Omental fat pad (tissue), 4 donors: ENCODE measurements at places on chromosomes 5 and 9. TPM values are rescaled to one million over a fixed set of nuclear protein-coding genes. Genes with fewer than 3 reads are reported as not detected.

- no peak for DNase-seq
Observed at GRCh38 chr9:86253577-86253976, 5.9 kb downstream of the C9orf153 start.

- DNase-seq: no peak
Observed at GRCh38 chr9:95185956-95186355, 131.6 kb downstream of the FANCC start.

GRCh38 chr5:7770436-7770835, 80.5 kb downstream of the CFAP90 start:
- DNase-seq: no peak

Gene TRIM36
- total RNA-seq: 0.63 TPM

Gene C5orf46
- total RNA-seq: not detected

Gene ANKRD34B
- not detected for total RNA-seq
